ENCODE measurements at places on chromosomes 2 and 18. TPM values are rescaled to one million over a fixed set of nuclear protein-coding genes. Genes with fewer than 3 reads are reported as not detected.

Gene AKAIN1
- 1.7 TPM for total RNA-seq

Gene TMEM182
- total RNA-seq: 4.9 TPM

DNA sequence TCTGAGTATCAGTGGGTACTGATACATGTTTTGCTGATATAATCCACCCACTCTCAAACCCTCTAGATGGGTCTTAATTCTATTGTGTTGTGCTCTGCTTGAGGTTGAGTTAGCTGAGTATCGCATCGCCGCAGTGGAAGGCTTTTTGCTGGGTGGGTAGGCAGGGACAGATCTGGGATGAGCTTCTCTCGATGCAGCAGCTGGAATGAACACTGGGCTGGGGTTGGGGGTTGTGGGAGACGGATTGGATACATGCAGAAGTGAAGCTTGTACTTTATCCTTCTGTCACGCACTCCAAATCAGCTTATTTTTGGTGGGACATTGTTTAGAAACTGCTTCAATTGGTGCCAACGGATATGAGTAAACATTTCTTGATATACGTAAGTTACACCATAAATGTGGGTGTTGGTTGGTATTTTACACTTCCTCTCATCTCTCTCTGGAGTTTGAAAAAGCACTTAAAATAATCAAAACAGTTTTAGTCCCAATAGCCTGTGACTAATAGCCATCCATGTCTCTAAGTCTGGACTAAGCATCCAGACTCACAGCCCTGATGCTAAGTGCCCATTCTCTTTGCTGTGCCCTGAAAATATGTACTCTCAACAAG, 107.1 kb downstream of the POLE4 start:
- no peak for DNase-seq

- no peak for DNase-seq
Measured at GRCh38 chr2:3127710-3128109, 249.9 kb downstream of the EIPR1 start.
